ENCODE measurements at places on chromosomes 1 and 21.

GRCh38 chr1:5223206-5223605 is 568.8 kb downstream of the AJAP1 start:
- no peak for DNase-seq

DNA sequence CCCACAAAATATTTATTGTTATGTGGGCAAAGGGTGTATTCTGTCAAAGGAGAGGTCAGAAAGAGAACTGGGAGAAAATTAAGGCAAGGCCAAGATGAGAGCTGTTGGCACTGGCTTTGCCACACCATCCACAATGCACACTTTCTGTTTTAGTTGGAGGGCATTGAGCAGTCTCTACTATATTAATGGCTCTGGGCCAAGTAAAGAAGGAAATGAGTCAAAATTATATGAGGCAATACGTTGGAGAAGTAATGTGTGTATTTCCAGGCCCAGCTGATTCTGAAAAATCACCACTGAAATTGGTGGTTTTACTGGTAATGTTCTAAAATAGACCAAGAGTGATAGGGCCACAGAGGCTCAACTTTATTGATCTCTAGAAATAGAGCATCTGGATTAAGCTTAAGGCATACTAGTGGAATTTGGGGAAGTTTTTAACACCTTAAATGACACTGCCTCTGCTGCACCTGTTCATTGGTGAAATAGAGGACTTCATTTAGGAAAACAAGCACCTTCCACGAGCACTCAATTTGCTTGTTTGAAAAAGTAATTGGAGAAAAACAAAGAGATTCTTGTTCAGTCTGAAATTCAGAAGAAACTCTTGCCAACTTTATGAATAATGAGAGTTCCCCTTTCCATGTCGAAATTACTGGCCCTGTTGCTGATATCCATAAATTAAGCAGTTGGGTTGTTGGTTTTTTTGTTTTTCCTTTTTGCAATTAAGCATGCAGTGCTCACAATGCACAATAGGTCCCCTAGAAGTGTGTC is 424.9 kb downstream of the ADGRL2 start:
- peak; percentile 19 for DNase-seq

DNA sequence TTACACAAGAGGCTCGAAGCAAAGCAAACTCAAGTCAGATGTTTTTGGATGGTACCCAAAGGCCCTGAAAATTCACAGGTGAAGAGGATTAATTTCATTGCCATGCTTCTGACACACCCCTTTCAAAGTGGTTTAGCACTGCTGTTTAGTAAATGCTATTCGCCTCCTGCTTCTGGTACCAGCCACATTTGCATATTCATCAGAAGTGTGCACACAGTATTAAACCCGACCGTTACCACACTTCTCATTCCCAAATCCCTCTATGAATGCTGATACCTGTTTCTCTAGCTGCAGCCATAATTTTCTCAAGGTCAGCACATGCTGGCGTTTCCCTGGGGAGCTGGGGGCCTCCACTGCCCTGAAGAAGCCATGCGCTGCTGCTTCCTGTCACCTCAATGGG is 179.8 kb upstream of the DAB1 start:
- DNase-seq: no peak

DNA sequence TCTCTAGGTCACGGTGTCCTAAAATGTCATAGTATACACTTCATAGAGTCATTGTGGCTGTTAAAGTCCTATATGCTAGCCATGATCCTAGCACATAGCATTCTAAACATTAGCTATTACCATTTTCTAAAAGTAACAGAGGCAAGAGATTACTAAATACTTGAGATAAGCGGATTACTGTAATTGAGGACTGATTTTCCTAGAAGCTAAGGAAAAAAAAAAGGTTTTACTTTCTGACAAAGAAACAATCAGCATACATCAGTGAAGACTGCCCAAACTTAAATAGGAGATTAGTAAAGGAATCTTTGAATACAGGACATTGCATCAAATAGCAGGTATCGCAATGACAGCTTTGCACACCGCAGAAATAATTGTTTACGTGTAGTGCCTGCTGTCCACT is 91.3 kb upstream of the HNRNPU start:
- DNase-seq: no peak

GRCh38 chr1:96596226-96596922 is 125.2 kb upstream of the PTBP2 start:
- DNase-seq: peak; percentile 41

GRCh38 chr1:47529520-47530098 is 91.8 kb downstream of the FOXD2 start:
- no peak for DNase-seq

DNA sequence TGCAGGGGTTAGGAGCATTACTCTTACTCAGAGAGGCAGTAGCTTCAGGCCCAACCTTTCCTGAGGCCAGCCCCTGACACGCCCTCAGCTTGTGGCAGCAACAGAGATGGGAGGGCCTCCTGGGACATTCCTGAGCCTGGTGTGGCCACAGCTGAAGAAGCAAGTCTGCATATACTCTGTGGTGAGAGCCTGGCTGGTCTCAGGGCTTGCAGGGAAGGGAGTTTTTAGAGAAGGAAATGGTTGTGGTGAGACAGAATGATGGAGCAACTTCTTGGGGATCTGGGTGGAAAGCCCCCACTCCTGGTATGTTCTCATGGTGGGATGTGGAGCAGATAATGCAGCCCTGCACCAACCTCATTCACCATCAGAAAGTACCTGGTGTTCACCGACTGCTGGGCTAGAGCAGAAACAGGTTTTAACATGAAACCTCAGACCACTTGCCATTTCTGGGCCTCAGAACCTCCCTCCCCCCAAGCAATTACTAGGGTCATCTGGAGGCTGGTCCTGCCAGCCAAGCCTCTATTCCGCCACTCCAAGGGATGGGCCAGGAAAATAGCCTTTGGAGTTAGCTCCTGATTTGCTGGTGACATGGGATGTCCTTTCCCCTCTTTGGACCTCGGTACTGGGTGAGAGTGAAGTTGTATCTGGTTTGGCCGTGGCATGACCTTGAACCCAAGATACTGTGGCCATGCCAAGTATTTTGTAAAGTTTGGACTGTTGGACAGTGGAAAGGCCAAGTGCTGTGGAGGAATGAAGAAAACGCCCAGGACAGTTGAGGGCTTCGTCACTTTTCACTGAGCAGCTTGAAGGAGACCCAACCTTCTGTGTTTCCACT is 28.1 kb upstream of the RNF19B start:
- no peak for DNase-seq

DNA sequence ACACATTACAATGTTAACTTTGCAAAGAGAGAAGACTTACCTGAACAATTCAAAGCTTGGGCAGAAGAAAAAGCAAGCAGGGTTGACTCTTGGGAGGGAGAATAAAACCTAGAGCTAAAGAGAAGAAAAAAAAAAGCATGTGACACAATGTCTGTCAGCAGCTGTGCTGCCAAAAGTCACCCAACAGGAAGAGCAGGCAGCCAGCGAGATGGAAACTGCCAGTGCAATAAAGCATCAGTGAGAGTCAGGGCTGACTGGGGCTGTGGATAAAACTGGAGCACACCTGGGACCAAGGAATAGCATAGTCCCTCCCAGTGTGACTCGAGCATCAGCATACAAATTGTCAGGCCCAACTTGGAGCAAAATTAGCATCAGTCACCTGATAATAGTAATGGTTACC is 65.0 kb upstream of the SLC22A15 start:
- no peak for DNase-seq

GRCh38 chr1:226945106-226945857 is 5.2 kb downstream of the COQ8A start:
- DNase-seq: no peak

DNA sequence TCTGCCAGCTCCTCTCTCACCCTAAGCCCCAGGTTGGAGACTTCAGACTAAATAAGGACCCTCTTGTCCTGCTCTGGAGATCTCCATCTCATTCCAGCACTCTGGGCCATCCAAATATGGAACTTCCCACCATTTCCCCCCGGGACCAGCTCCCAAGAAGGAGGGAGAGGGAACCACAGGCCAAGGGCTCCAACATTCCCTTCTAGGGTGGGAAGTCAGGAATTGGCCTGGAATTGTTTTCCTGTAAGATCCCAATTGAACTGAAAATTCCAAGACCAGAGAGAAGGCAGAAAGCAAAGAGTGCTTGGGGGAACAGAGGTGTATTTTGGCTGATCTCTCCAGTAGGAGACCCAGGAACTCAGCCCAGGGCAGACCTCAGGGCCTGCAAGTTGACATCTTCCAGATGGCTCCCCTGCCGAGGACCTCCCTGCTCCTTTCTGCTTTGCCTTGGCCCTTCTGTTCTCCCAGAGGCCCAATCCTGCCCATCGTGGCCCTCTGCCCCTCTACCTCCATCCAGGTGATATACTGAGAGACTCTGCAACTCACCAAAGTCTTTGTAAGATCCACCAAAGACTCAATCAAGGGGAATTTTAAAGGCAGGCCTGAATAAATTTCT is 14.9 kb downstream of the CSRP1 start:
- no peak for DNase-seq

Data from hindlimb muscle (tissue), 1 donor.